ENCODE measurements at places on chromosomes 16 and 17. TPM values are rescaled to one million over a fixed set of nuclear protein-coding genes. Genes with fewer than 3 reads are reported as not detected.

TAC4 gene
- not detected for total RNA-seq

TMEM92 gene
- not detected for total RNA-seq

ZNF469 gene
- total RNA-seq, result 1.7 TPM

HS3ST3B1 gene
- 6.0 TPM for total RNA-seq

SLFN12 gene
- 7.9 TPM for total RNA-seq

SCNN1B gene
- not detected for total RNA-seq

NFE2L1 gene
- 94.5 TPM for total RNA-seq

VTN gene
- 0.57 TPM for total RNA-seq

ETV4 gene
- 5.3 TPM for total RNA-seq

CHAD gene
- not detected for total RNA-seq

GNG13 gene
- total RNA-seq, result not detected

All from CD8-positive, alpha-beta memory T cell (primary cell).